Fibroblast of the conjunctiva (primary cell): ENCODE measurements at places on chromosomes 16 and 17.

DNA sequence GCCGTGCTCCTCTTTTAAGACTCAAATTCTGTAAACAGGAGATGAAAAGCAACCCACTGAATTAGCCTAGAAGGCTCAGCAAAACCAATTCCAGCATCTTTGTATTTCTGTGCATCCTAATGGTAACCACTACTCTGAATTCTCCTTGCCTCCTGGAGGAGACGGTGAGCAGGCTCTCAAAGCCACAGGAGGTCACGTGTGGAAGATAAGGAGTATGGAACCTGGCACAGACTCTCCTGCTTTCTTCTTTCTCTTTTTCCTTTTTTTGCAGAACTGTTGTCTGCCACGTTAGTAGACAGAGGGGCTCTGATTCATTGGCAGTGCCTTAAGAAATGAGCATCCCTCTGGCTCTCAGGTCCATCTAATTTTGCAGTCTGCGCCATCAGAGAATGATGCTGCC, 44.4 kb downstream of the VPS53 start:
- no peak for DNase-seq

DNA sequence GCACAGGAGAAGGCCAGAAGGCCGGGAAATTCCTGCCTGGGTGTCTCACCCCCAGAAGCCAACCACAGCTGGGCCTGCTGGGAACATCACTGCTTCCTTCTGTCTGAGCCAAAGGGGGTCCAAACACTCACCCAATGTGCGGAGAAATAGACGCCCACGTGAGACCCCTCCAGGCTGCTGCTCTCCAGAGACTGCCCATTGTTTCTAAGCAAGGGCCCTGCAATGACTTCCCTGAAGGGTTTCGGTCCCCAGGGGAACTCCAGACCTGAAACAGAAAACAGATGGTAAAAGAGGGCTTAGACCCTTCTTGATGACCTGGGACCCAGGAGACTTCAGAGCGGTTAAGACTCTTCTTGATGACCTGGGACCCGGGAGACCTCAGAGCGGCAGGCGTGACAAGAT, 41.3 kb downstream of the MRM3 start:
- DNase-seq = no peak

GRCh38 chr17:15403276-15403939, 62.0 kb upstream of the TEKT3 start:
- DNase-seq = no peak

DNA sequence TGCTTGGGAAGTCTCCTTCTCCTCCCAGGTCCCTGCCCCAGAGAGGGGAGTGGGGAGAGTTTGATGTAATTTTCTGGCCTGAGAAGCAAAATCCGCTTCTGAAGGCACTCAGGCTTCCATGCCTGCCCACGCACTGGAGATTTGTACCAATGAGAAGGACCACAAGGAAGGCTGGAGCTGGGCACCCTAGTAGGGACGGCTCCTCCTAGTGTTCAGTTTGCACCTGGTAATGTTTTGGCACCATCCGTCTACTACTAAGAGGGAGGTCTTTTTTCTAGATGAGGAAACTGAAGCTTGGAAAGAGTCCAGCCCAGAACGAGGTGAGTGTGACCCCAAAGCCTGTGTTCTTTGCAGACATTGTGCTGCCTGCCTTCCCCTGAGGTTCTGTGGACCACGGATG, 83.6 kb upstream of the NLRP1 start:
- DNase-seq = no peak

- no peak for DNase-seq
Observed at GRCh38 chr17:83151056-83151441, 71.6 kb downstream of the METRNL start.

DNA sequence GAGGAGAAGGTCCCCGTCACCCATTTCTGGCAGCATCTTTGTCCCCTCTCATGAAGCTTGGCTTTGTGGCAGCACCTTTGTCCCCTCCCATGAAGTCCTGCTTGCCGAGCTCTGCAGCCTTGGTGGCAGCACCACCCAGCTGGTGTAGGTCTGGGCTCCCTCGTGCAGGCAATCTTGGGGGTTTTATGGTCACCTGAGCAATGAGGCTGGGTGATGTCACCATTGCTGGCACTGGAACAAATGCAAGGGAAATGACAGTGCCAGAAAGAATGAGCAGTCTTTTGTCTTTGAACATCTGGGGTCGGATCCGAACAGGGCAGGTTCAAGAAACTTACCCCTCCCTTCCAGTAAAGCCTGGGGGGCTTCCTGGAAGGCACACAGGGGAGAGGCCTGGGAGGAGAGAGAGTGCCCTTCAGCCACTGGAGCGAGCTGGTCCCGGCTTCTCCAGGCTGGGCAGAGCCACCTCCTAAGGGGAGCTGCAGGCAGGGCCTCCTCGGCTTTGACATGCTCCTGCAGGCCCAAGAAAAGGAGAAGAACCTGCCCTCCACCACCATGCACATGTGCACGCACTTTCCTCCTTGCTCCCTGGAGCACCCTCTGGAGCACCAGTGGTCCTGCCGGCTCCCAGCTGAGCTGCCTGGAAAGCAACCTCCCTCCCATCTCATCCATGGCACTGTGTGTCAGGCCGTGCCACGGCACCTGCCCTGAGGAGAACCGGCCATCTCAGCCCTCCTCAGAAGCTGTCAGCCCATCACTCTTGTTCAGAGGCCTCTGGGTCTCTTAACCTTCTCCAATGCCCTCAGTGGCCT, 16.0 kb downstream of the BTBD17 start:
- no peak for DNase-seq

GRCh38 chr16:74936902-74937560, 47.9 kb downstream of the WDR59 start:
- DNase-seq = no peak

- DNase-seq = no peak
Observed at GRCh38 chr16:87694441-87695125, 71.2 kb downstream of the KLHDC4 start.

GRCh38 chr17:34045990-34046389, 209.1 kb upstream of the CCL2 start:
- DNase-seq = no peak

GRCh38 chr17:11871773-11872172, 125.5 kb downstream of the ZNF18 start:
- no peak for DNase-seq

GRCh38 chr17:65314212-65314611, 177.0 kb downstream of the RGS9 start:
- no peak for DNase-seq

DNA sequence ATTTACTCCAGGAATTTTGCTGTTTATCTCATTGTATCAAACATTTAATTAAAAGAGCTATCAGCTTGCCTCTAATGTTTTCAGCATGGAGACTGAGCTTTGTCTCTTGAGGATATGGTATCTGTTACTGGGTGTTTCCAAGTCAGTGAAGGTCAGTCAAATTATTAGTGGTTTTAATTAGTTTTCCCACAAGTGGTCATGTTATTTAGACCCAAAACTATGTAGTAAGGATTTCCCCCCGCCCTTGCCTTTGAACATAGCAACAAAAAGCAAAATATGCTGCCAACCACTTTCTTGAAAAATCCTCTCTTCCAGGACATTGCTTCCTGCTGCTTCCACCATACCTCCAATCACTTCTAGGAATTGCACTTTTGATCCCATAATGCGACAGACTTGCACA, 355.6 kb downstream of the GRIN2A start:
- DNase-seq = no peak

DNA sequence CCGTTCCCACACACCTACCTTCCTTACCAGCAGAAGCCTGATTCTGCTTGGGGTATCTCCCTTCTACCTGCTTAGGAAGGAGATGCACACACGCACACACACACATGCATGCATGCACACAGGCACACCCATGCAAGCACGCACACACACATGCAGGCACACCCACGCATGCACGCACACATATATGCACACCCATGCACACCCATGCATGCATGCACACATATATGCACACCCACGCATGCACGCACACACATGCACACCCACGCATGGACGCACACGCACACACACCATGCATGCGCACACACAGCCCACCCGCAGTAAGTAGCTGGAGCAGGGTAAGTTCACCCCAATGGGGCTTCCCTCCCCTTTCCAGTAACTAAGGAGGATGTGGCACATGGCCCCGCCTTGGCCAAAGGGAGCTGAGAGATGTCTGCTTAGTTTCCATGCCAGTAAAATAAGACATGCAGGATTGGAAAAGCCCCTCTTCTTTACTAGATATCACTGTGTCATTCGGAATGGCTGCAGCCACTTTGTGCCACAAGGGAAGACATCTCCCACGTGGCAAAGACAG, 33.7 kb downstream of the ADCY9 start:
- no peak for DNase-seq
